ENCODE measurements at places on chromosomes 4 and X.

DNA sequence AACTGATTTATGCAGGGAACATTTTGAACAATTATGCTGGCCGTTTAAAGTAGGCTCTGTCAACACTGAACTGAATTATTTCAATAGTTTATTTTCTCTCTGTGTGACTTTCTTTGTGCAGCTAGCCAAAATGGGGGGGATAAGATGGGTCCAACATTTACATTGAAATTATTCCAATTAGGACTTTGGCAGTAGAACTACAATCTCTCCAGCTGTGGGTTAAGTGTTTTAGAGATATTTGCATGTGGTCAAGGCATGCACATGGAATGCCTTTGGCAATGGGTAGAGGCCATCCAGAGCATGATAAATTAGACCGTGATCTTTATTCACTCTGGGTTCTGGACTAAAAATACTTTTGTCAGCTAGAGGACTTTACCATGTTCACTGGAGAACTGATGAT lies 107.9 kb upstream of the ELOVL6 start:
- no peak for DNase-seq

- no peak for DNase-seq
Observed at GRCh38 chrX:109384699-109385098, 97.2 kb downstream of the GUCY2F start.

DNA sequence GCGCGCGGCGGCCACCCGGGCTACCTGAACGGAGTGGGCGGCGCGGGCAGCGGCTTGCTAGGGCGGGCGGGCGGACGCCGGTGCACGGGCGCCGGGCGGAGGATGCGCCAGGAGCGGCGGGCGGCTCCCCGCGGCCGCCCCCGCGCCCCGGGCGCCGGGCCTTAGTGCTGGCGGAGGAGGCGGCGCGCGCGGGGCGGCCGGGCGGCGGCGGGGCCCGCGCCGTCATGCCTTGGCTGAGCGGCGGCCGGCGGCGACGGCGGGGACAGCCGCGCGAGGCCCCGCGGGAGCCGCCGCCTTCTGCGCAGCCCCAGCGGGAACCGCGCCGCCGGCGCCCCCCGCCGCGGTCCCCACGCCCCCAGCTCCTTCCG lies 48.2 kb downstream of the CLDN34 start:
- DNase-seq: no peak

- DNase-seq: no peak
Observed at GRCh38 chr4:80154545-80154933, 42.8 kb upstream of the PRDM8 start.

- no peak for DNase-seq
Observed at GRCh38 chrX:114047558-114047957, 536.3 kb upstream of the HTR2C start.

DNA sequence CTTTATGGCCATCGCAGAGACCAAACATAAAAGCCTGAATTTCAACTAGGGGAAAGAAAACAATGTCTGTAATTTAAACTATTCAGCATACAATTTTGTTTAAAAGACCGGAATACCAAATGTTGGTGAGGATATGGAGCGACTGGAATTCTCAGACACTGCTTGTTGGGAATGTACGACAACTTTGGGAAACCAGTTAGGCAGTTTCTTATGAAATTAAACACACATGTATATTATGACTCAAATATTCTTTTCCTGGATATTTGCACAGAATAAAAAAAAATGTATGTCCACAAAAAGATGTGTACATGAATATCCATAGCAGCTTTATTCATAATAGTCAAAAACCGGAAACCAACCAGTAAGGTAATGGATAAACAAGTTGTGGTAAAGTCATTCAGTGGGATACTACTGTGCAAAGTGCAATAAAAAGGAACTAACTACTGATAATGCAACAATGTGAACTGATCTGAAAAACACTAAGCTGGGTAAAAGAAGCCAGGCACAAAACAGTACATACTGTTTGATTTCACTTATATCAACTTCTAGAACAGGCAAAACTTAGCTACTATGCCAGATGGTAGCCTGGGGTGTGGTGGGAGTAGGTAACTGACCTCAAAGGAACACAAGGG lies 152.7 kb upstream of the FTHL17 start:
- no peak for DNase-seq

GRCh38 chr4:173807347-173807746 lies 277.3 kb upstream of the HAND2 start:
- DNase-seq: no peak

DNA sequence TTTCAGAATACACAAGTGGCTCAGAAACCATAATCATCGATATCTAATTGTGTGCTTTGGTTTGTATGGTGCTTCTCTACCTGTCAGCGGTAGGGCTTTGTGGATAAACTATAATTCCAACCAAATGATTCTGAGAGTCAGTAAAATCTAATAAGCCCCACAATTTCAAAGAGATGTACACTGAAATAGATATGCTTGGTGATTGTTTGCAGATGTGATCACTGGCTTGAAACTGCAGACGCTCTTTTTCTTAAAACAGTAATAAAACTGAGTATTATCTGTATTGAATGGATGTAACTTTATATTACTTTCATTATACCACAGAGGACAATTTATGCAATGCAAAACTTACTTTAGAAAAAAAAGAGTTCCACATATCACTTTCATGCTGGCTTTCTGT lies 198.8 kb upstream of the ANXA10 start:
- no peak for DNase-seq

- DNase-seq: no peak
Observed at GRCh38 chrX:21638311-21638710, 19.8 kb downstream of the KLHL34 start.

DNA sequence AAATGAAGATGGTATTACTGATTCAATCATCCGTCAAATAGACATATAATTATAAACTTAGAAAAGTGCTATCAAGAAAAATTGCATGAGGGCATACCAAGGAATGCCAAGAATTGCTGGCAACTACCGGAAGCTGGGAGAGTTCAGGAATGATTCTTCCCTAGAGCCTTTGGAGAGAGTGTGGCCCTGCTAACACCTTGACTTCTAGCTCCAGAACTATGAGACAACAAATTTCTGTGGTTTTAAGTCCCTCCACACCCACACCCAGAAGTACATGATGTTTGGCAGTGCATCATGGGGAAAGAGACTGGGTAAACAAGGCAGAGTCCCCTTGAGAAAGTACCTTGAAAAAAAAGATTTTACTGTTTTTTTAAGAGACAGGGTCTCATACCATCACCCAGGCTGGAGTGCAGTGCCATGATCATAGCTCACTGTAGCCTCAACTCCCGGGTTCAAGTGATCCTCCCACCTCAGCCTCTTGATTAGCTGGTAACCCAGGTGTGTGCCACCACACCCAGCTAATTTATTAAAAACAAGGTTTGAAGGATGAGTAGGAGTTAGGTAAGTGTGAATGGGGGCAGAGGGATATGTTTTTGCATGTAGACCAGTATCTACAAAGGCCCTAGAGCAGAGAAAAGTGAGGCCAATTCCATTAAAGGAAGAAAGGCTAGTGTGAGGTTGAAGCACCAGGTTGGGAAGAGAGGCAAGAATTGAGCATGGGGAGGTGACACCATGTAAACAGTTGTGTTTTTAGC lies 53.1 kb downstream of the GSX2 start:
- no peak for DNase-seq

- DNase-seq: no peak
Observed at GRCh38 chrX:140501321-140501720, 3.5 kb downstream of the SOX3 start.

- peak; percentile 51 for DNase-seq
Observed at GRCh38 chr4:2714061-2714770, 41.9 kb downstream of the TNIP2 start.

- no peak for DNase-seq
Observed at GRCh38 chr4:98098764-98099163, 44.5 kb downstream of the STPG2 start.

DNA sequence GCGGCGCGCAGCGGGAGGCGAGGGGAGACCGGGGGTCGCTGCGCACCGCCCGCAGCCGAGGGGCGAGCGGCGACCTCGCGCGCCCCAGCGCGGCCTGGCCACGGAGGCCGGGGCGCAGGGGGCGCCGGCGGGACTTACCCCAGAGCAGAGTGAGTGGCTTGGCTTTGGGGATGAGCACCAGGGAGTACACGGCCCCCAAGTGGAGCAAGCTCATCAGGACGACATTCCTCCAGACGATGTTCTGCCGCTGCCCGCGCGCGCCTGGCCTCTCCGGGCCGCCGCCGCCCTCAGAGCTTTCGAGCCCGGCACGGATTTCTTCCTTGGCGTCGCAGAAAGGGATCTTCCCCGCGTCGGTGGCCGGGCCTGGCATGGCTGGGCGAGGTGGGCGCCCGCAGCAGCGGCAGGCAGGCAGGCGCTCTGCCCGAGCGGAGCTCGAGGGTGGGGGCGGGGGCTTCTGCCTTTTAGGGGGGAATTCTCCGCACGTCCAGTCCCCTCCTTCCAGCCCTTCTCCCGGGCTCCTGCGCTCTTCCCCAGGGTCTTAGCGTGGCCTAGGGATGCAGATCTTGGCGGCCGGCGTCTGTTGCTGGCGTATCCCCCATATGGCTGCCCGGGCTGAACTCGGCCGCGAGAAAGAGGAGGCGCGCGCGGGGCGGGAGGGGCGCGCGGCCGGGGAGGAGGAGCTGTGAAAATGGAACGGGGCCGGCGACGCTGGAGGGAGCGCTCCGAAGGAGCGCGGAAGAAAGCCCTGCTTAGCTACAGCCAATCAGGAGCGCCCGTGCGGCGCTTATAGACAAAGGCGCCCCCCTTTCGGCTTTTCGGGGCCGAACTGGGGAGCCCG lies at the start of gene SCD5:
Gene SCD5 (minus strand): TSS at position 629 of the 838 bp plus-strand sequence. CDS start 259 bp downstream, at position 370.
- peak; percentile 21 for DNase-seq

DNA sequence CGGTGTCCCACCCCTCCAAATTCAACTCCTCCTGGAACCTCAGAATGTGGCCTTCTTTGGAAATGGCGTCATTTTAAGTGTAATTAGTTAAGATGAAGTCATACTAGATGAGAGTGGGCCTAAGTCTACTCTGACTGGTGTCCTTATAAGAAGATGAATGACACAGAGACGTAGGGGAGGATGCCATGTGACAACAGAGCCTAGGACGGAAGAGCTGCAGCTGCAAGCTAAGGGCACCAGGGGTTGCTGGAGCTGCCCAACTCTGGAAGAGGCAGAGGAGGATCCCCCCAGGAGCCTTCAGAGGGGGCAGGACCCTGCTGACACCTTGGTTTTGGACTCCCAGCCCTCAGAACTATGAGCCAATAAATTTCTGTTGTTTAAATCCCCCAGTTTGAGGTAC lies 115.1 kb downstream of the STK32B start:
- DNase-seq: no peak

- DNase-seq: no peak
Observed at GRCh38 chr4:46839128-46839527, 69.9 kb downstream of the COX7B2 start.

GRCh38 chrX:24879679-24880078 lies 136.1 kb downstream of the ARX start:
- no peak for DNase-seq

GRCh38 chr4:109411964-109412363 lies 21.7 kb upstream of the SEC24B start:
- DNase-seq: no peak

DNA sequence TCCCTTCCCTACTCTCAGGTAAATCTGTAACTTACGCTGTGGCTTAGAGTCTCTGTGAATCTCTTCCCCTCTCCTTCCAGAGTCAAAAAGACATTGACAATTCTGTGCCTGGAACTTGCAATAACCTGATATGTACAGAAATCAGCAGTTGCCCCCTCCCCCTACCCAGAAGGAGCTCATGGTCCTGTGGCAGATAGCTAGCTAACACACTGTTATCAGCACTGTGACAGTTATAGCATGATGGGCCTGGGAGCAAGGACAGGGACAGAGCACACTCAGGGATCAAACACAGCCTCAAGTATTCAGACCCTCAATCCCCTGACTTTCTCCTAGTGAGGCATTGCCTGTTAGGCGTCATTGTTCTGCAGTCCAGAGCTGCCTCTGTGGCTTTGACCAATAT lies 18.7 kb upstream of the MAGEA10 start:
- no peak for DNase-seq

DNA sequence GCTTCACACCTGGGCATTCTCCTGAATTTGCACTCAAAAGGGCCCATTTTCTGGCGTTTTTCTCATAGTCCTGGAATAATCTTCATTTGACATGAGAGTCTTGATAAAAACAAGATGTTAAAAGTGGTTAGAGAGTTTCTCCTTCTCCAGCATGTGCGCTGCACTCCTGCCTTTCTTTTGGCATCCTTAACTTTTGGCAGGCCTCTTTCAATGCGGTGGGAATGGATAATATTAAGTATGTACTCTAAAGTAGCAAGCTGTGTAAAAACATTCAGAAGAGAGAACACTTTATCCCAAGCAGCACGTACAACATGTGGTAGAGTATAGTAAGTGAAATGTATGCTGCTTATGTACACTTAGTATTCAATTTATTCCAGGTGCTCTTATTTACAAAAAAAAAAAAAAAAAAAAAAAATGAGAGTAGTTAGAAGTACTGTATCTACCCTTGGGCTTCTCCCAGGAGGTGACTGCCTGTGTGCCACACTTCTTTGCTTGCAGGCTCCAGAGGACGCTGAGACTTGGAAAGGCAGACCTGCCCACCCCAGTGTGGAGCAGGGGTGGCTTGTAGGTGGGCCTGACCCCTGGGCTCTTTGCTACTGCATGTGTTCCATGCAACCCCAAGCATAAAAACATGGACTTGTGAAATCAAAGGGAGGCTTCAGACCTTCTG lies 3.9 kb downstream of the FGF2 start:
- no peak for DNase-seq

DNA sequence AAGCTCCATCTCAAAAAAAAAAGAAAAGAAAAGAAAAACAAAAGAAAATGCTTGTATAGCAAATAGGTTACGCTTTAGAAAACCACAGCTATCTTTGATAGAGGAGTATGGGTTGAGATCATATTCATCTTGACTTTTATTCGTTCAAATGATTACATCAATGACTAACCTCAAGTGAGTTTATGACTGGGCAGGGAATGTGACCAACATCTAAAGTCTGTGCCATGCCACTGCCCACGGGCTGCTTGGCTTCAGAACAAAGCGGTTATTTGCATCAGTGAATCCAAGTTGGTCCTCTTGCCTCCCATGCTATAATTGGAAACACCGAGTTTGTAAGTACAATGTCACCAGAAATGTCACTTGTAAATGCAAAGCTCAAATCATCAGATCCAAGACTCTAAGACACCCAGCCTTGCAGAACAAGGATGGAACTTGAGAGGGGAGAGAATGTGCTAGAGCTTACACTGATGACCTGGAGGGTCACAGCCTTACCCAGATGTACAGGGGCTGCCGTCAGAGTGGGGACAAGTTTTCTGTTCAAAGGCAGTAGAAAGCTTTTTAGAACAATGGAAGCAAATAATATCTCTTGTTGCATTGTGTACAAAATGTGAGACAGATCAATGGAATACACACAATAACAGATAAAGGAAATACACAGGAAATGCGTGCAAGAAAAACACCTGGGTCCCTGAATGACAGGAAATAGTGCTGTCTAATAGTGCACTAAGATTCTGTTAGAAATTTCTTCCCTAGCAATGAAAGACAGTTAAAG lies 8.4 kb upstream of the OPN1LW start:
- DNase-seq: peak; percentile 26

GRCh38 chrX:106899276-106899675 lies 3.9 kb downstream of the RIPPLY1 start:
- DNase-seq: no peak

All from stimulated activated CD4-positive, alpha-beta T cell treated with anti-CD3 and anti-CD28 coated beads, Interleukin-4, amount 100 ng/mL, for 24 hours (primary cell).